ENCODE measurements at places on chromosomes 7 and 10.

DNA sequence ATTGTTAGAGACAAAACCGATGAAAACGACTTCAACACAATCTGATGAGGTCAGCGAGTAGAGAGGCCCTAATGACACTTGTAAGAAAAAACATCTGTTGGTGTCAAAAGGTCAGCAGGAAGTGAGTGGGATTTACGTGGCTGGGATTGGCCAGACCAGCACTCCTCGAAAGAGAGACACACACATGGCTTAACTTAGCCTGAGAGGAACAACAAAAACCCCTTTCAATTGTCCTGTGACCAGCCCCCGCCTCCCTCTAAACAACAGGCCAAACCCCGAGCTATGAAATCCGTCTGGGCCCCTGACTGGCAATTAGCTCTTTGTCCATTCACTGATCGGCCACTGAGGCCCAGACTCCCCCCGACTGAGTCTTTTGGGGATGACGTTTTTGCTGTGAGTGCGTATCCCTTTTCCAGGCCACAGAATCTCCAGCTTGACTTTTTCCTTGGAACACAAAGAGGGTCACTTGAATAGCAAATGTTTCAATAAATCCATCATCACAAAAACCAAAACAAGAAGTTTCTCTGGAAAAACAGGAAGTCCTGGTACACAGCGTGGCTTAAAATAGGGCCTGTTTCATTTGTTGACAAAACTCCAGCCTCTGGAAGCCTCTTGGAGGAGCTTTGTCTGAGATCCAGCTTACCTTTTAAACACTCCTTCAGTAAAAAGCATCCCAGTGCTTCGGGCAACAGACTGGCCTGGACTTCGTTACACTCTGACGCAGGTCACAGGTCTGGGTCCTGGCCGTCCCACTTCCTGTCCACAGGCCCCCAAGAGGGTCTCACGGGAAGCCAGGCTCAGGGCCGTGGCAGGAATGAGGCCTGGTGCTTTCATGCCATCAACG lies 103.0 kb downstream of the CTBP2 start:
- no peak for DNase-seq

- no peak for DNase-seq
These were observed 195.4 kb downstream of the MACC1 start for GRCh38 chr7:20021831-20022230.

GRCh38 chr10:72044417-72045041 lies 43.8 kb downstream of the SPOCK2 start:
- no peak for DNase-seq

DNA sequence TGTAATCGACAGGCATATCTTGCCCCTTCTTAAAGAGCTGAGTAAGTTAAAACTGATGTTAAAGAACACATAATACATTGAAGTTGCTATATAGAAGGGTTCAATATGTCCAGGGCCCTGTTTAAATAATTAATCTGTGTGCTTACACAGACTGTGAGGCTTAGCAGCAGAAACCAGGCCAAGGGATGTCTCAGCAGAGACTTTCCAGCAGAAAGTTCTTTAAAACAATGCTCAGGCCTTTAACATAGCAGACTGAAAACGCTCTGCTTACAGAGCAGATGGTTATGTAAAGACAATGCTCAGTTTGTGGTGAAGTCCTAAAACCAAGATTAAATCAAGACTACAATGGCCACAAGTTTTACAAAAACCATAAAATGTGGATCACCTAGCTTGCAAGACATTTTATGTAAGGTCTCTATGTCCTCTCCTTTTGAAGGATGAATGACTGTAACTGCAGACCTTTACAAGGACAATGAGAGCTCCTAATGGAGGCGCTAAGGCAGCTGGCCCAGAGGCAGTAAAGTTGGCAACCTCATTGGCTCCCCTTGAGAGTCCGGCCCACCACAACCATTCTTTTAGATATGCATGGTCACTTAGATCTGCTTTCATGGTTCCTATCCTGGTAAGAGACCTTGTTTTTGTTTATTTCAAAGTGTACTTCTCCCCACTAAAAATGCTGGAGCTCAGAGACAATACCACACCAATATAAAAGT lies 56.3 kb downstream of the FZD1 start:
- no peak for DNase-seq

GRCh38 chr10:33674491-33674890 lies 340.0 kb upstream of the NRP1 start:
- DNase-seq = no peak

GRCh38 chr10:94490789-94491039 lies 54.9 kb upstream of the HELLS start:
- no peak for DNase-seq

GRCh38 chr7:157472311-157473050 lies 135.7 kb downstream of the DNAJB6 start:
- no peak for DNase-seq

GRCh38 chr7:158705234-158705850 lies 738 bp upstream of the NCAPG2 start:
- no peak for DNase-seq

- DNase-seq = no peak
These were observed 4.9 kb downstream of the GNB2 start for GRCh38 chr7:100678291-100678984.

DNA sequence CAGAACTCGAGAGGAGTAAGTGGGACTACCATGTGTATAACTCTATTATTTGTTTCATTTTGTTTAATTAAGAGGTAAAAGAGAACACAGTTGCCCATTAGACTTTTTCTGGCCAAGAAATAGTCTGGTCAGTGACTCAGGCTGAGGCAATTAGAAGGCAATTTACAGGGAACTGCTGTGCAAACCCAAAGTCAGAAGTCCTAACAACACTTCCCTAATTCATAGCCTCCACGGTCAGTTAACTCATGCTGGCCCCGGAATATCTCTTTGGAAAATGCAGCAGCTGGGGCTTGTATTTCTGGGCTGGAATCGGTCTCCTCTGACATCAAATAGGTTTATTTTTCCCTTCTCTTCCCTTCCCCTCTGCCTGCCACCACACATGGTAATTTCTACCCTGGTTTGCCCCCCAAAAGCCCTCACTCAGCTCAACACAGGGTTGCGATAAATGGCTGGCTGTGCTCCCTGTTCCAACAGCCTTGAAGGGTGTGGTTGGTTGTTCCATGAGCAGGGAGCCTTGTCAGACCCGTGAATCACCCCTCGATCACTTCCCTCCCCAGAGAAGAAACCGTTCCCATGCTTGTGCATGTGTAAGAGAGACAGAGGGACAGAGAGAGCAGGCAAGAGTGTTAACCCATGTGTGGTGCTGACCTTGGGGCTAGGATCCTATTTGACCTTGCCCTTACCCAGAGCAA lies 5.3 kb downstream of the SH3PXD2A start:
- no peak for DNase-seq

GRCh38 chr10:114810926-114811325 lies 10.7 kb upstream of the FHIP2A start:
- DNase-seq = no peak

GRCh38 chr7:27179503-27180430 lies 5.3 kb downstream of the HOXA11 start:
- peak; percentile 53 for DNase-seq

DNA sequence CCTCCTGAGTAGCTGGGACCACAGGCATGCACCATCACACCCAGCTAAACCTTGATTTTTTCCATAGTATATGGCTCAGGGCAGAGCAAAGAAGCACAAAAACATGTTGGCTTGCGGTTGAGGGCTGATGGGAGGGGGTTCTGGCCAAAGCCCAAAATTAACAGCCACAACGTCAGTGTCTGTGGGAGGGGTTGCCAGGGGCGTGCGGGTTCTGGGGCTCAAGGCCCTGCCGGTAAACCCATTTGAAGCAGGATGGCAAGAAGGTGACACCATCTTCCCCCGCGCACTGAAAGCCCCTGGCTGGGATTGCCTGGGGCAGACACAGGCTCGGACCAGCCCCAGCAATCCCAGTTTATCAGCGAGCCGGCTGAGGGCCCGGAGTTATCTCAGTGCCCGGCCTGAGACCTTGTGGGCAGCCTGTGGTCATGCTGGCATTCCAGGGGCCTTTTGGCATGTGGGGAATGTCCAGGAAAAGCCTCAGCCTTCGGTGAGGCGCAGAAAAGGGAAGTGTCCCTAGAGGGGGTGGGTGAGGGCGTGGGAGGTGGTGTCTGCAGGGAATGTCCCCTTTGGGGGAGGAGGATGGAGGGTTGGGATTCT lies 167.7 kb upstream of the TNRC18 start:
- no peak for DNase-seq

- DNase-seq = no peak
These were observed 63.2 kb upstream of the KLF6 start for GRCh38 chr10:3848005-3848774.

GRCh38 chr10:4131407-4132215 lies 346.6 kb upstream of the KLF6 start:
- DNase-seq = no peak

DNA sequence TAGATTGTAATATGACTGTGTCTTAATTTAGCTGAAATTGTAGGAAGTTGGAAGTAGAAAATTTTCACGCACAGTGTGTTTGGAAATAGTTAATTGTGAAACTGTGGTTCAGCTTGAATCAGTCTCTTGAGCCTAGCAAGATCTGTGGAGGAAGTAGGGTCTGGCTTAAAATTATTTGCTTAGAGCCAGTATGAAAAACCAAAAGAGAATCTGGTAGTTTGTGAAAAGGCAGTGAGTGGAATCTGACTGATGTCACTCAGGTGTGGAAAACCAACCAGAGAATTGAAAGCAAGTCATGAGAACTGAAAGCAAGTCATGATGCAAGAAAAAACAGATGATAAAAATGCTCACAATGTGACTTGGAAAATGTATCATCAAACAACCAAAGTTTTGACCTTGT lies 11.5 kb downstream of the LIPJ start:
- DNase-seq = no peak

Data from NCI-H446 treated with DMSO at 0.1 percent for 48 hours (cell line).